ENCODE measurements at places on chromosomes 12 and 14. TPM values are rescaled to one million over a fixed set of nuclear protein-coding genes. Genes with fewer than 3 reads are reported as not detected.

SDSL gene
- total RNA-seq, result 3.5 TPM

- H3K36me3 ChIP-seq, result no peaks in the 10 kb centered on the region
- DNase-seq, result no peak
These were observed 80.1 kb downstream of the SSPN start for GRCh38 chr12:26275313-26276131.

GRCh38 chr14:75946785-75947184 lies 35.0 kb downstream of the TGFB3 start:
- H3K36me3 ChIP-seq, result no peaks in the 10 kb centered on the region
- DNase-seq, result no peak
- no peak overlapping the region for H3K27ac ChIP-seq
- no peaks in the 10 kb centered on the region for H3K4me1 ChIP-seq

RASAL1 gene
- total RNA-seq, result 2.0 TPM

RNASE4 gene
- 45.6 TPM for total RNA-seq

SAMD4A gene
- 142 TPM for total RNA-seq

SPX gene
- total RNA-seq, result 0.81 TPM

SLC25A21 gene
- 1.2 TPM for total RNA-seq

DNA sequence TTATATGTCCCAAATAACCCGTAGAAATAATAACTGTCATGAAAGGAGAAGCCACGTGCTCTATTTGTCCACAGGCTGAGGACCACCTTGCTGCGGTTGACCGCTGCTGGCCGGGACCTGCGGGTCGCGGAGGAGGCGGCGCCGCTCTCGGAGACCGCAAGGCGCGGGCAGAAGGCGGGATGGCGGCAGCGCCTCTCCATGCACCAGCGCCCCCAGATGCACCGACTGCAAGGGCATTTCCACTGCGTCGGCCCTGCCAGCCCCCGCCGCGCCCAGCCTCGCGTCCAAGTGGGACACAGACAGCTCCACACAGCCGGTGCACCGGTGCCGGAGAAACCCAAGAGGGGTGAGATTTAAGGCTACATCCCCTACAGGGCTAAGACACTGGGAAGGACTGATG lies 21.0 kb downstream of the RPGRIP1 start:
- H3K27ac ChIP-seq, result no peak overlapping the region
- H3K4me3 ChIP-seq, result peak overlapping the region; percentile 59
- no peaks in the 10 kb centered on the region for H3K4me1 ChIP-seq
- no peak for DNase-seq
- H3K36me3 ChIP-seq, result no peaks in the 10 kb centered on the region

GRCh38 chr14:75299059-75299458 lies 20.4 kb downstream of the FOS start:
- no peaks in the 10 kb centered on the region for H3K27me3 ChIP-seq
- H3K4me3 ChIP-seq, result no peak overlapping the region
- no peaks in the 10 kb centered on the region for H3K36me3 ChIP-seq
- H3K27ac ChIP-seq, result peak overlapping the region; percentile 43

TGM1 gene
- not detected for total RNA-seq

SIX6 gene
- not detected for total RNA-seq

IPO4 gene
- 19.9 TPM for total RNA-seq

DNA sequence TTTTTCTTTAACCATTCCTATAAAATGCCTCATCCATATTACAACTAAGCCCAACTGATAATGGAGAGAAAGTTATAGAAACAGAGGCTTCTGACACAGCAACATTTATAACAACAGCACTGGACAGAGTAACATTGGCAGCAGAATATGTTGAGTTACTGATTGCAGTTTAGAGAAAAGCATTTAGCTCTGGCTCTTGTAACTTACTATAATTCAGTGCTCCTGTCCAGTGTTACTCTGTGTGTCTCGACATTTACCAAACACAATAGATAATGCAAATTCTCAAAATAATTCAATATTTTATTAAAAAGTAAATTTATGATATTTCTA lies 356.1 kb downstream of the CEP128 start:
- no peak overlapping the region for H3K27ac ChIP-seq
- no peak overlapping the region for H3K4me3 ChIP-seq
- no peak for DNase-seq

GRCh38 chr12:105562199-105562971 lies 231.9 kb downstream of the C12orf75 start:
- H3K27ac ChIP-seq, result peak overlapping the region; percentile 46
- DNase-seq, result peak; percentile 38
- H3K4me3 ChIP-seq, result peak overlapping the region; percentile 58
- H3K36me3 ChIP-seq, result no peaks in the 10 kb centered on the region
- no peaks in the 10 kb centered on the region for H3K27me3 ChIP-seq

- no peaks in the 10 kb centered on the region for H3K27me3 ChIP-seq
- H3K4me3 ChIP-seq, result no peak overlapping the region
- H3K27ac ChIP-seq, result no peak overlapping the region
- DNase-seq, result no peak
- no peaks in the 10 kb centered on the region for H3K4me1 ChIP-seq
- no peaks in the 10 kb centered on the region for H3K36me3 ChIP-seq
These were observed 36.3 kb downstream of the SDR9C7 start for GRCh38 chr12:56897844-56898361.

DNA sequence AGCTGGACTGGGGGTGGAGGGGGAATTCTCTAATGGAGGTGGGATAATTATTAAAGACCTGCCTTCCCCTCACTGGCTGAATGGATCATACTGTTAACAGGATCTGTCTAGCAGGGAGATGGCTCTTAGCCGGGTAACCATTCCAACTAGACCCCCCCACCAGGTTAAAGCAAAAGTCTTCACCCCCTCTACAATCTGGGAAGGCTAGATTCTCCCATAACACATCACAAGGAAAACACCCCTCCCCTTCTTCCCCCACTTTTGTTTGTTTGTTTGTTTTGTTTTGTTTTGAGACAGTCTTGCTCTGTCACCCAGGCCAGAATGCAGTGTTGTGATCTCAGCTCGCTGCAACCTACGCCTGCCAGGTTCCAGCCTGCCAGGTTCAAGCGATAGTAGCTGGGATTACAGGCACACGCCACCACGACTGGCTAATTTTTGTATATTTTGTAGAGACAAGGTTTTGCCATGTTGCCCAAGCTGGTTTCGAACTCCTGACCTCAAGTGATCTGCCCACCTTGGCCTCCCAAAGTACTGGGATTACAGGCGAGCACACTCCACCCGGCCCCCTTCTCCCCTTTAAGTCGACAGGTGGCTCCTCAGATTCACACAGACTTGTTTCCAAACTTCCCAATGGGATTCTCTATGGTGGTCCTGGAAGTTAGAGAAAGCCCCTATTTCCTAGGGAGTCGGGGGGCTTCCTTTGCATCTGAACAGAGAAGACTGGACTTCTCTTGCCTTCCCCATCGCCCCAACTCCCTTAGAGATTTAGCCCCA lies 3.5 kb upstream of the BAZ2A start:
- H3K27ac ChIP-seq, result peak overlapping the region; percentile 87
- DNase-seq, result no peak
- H3K4me3 ChIP-seq, result peak overlapping the region; percentile 81
- H3K4me1 ChIP-seq, result peaks cover 47% of the 10 kb centered on the region

CCDC198 gene
- total RNA-seq, result not detected

ARG2 gene
- total RNA-seq, result 2.8 TPM

DNA sequence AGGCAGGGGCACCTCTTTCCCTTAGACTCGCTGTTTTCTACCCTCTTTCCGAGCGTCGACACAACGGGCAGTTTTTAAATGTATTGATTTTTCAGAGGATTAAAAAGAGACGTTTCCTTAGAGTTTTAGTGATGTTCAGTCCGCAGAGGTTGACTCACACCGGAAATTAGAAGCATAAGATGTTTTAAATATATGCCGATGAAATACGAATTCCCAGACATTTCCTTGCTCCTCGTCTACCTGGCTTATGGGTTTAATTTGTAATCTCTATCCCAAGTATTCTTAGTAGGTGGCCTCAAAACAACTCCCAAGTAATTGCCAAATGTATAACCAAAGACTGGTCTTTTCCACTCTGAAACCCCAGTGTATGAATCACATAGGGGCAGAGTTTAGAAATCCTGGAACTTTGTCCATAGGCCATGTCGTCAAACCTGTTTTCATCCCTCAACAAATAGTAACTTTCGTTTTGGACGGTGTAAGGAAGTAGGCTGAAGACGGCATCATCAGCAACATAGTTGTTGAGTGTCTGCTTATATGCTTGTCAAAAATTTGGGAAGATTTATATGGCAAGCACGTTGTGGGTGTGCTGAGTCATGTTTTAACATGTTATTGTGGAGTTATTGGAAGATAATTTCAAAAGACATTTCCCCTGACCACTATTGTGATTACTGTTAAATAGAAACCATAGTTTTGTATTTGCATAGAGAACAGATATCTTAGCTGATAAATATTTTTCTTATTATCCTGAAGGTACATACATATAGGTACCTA lies 824 bp downstream of the TBK1 start:
- H3K4me3 ChIP-seq, result peak overlapping the region; percentile 96
- peaks cover 4% of the 10 kb centered on the region for H3K36me3 ChIP-seq
- DNase-seq, result no peak

GRCh38 chr14:90962505-90963109 lies 97.8 kb downstream of the RPS6KA5 start:
- H3K4me1 ChIP-seq, result no peaks in the 10 kb centered on the region
- no peaks in the 10 kb centered on the region for H3K27me3 ChIP-seq
- H3K4me3 ChIP-seq, result no peak overlapping the region
- no peaks in the 10 kb centered on the region for H3K36me3 ChIP-seq

GRCh38 chr12:65858831-65859230 lies 34.5 kb downstream of the HMGA2 start:
- no peaks in the 10 kb centered on the region for H3K36me3 ChIP-seq
- no peak overlapping the region for H3K27ac ChIP-seq
- no peak overlapping the region for H3K4me3 ChIP-seq
- H3K4me1 ChIP-seq, result no peaks in the 10 kb centered on the region
- no peaks in the 10 kb centered on the region for H3K27me3 ChIP-seq
- DNase-seq, result no peak

SDR9C7 gene
- 0.27 TPM for total RNA-seq

GRCh38 chr12:21769307-21769706 lies 5.2 kb downstream of the KCNJ8 start:
- no peak overlapping the region for H3K4me3 ChIP-seq
- H3K4me1 ChIP-seq, result peaks cover 12% of the 10 kb centered on the region
- no peaks in the 10 kb centered on the region for H3K27me3 ChIP-seq
- H3K27ac ChIP-seq, result no peak overlapping the region
- no peak for DNase-seq
- peaks cover 5% of the 10 kb centered on the region for H3K36me3 ChIP-seq

- peaks cover 13% of the 10 kb centered on the region for H3K4me1 ChIP-seq
- H3K27me3 ChIP-seq, result no peaks in the 10 kb centered on the region
- no peak overlapping the region for H3K4me3 ChIP-seq
- H3K27ac ChIP-seq, result no peak overlapping the region
These were observed 50.0 kb downstream of the KDM2B start for GRCh38 chr12:121530600-121531355.

- peak overlapping the region; percentile 83 for H3K4me3 ChIP-seq
- H3K4me1 ChIP-seq, result peaks cover 11% of the 10 kb centered on the region
- no peaks in the 10 kb centered on the region for H3K36me3 ChIP-seq
- peak overlapping the region; percentile 52 for H3K27ac ChIP-seq
- no peaks in the 10 kb centered on the region for H3K27me3 ChIP-seq
These were observed 2.7 kb downstream of the PTHLH start for GRCh38 chr12:27969624-27970400.
